Tibial nerve (tissue), 4 donors: ENCODE measurements at places on chromosomes 11 and 22. TPM values are rescaled to one million over a fixed set of nuclear protein-coding genes. Genes with fewer than 3 reads are reported as not detected.
A peak's percentile ranks its signal among the peaks of the same experiment; 100 is the strongest.

- no peak for DNase-seq
These were observed 53.5 kb downstream of the MYH9 start for GRCh38 chr22:36334081-36334820.

Gene TP53I11
- total RNA-seq: 133 TPM

GRCh38 chr22:46081036-46081830 lies 69.1 kb upstream of the PPARA start:
- DNase-seq: no peak

Gene GNG3
- total RNA-seq: not detected

- DNase-seq: no peak
These were observed 44.1 kb downstream of the IGLL5 start for GRCh38 chr22:22931557-22932270.

GRCh38 chr22:36221799-36222751 lies 17.3 kb downstream of the APOL2 start:
- no peak for DNase-seq

GRCh38 chr11:133361689-133361994 lies 170.7 kb downstream of the OPCML start:
- DNase-seq: no peak

Gene CLDN5
- 226 TPM for total RNA-seq

- DNase-seq: no peak
These were observed 255 bp upstream of the SYNGR1 start for GRCh38 chr22:39349506-39349966.

- no peak for DNase-seq
These were observed 1.7 kb downstream of the E2F8 start for GRCh38 chr11:19239039-19239438.

DNA sequence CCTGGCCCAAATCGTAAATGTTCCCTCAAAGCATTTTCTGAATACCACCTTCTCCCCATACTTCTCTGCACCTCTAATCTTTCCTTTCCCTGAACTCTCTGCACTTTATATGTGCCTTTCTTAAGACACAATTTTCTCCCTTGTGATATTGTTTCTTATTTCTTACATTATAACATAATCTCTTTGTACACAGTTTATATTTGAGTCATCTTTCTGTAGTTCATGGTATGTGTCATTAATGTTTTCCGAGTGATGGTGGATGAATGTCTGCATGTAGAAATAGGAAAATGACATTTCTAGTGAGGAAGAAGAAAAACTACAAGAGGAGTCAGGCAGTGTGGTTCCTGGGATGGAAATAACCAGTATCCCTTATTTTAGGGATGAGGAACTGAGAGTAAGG lies 5.5 kb downstream of the ACRV1 start:
- DNase-seq: no peak

- DNase-seq: peak; percentile 20
These were observed at the start of gene P4HA3 for GRCh38 chr11:74311352-74311926. Gene P4HA3 (minus strand): TSS chr11:74311640. CDS start chr11:74311611, 29 bp downstream.

DNA sequence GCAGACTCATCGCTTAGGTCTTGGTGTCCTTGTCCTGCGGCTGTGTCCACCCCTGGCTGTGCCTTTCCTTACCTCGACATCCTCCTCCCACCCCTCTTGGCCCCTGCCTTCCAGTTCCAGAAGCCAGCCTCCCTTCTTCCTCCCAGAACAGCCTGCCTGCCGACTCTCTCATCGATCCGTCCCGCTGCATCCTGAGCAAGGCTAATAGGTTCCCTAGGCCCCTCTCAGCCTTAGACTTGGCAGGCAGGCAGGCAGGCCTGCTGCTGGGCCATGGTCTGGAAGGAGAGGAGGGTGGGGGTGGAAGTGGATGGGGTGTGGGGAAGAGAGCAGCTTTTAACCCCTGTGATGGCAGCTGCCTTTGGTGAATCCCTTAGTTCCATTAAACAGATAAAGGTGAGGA lies 196.7 kb upstream of the TBCEL start:
- no peak for DNase-seq

- DNase-seq: no peak
These were observed at the start of gene KLHDC7B for GRCh38 chr22:50545522-50546325. Gene KLHDC7B (plus strand): TSS chr22:50545899. CDS start chr22:50546244, 345 bp downstream.

DNA sequence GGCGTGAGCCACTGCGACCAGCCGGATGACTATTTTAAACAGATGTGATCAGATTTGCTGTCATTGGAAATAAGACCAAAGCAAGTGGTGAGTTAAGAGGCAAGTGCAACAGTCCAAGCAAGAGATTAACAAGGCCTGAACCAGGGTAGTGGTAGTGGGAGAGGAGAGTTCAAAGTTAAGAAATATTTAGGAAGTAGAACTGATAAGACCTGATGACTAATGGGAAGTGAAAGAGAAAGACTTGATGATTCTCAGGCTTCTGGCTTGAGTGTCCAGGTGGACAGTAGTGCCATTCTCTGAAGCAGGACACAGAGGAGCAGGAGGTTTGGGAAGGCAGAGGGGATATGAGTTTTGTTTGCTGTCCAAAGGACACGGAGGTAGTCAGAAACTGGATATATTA lies 7.2 kb downstream of the NDUFC2 start:
- DNase-seq: no peak

Gene POU2AF3
- 1.4 TPM for total RNA-seq

GRCh38 chr11:132278801-132279574 lies 908.6 kb downstream of the NTM start:
- no peak for DNase-seq

Gene RAB39A
- total RNA-seq: 2.4 TPM

- DNase-seq: no peak
These were observed 3.1 kb upstream of the MTCH2 start for GRCh38 chr11:47645500-47645899.

DNA sequence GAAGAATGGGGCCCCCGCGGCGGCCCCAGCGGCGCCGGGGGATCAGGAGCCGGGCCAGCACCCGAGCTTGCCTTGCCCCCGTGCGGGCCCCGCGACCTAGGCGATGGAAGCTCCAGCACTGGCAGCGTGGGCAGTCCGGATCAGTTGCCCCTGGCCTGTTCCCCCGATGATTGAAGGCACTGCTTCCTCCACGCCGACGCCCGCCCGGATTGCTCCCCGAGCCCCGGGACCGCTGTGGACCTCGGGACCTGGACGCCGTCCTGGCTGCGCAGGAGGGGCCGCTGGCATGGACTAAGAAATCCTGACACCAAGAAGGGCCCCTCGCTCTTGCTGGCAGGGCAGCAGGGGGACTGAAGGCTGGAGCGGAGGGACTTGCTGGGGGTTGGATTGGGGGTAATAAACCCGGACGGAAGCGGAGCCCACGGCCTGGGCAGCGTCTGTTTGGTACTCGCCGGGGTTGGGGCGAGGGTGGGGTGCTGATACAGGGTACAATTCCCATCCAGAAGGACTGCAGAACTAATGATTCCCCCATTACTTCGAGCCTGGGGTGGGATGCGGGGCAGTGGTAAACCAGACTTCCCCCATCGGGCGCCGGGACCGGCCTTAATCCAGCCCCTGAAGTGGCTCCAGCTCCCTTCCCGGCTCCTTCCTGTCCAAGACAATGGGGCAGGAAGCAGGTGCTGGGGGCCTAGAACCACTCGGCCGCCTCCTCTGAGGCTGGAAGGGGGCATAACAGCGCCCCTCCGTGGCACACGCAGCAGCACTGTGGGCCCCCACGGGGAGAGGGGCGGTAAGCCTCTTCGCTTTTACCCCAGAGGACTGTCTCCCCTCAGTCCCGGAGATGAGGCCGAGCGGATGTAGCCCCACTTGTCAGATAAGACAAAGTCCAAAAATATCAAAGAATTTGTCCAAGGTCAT lies 1.0 kb downstream of the CCDC85B start:
- no peak for DNase-seq

Gene MRPL21
- 62.9 TPM for total RNA-seq

Gene MOGAT2
- not detected for total RNA-seq

Gene FAM227A
- total RNA-seq: 10.2 TPM

GRCh38 chr11:66912911-66913310 lies 45.3 kb downstream of the PC start:
- DNase-seq: no peak

Gene PRAME
- total RNA-seq: not detected
